ENCODE measurements at places on chromosomes 3 and 15. TPM values are rescaled to one million over a fixed set of nuclear protein-coding genes. Genes with fewer than 3 reads are reported as not detected.

P3H2 gene
- total RNA-seq, result 11.1 TPM

FSD2 gene
- not detected for total RNA-seq

DNAH12 gene
- total RNA-seq, result under 0.01 TPM

OSTN gene
- 0.57 TPM for total RNA-seq

SLC51A gene
- not detected for total RNA-seq

NR2E3 gene
- total RNA-seq, result 0.14 TPM

DAZL gene
- total RNA-seq, result not detected

WDR72 gene
- not detected for total RNA-seq

HTR3E gene
- total RNA-seq, result not detected

All from smooth muscle cell of bladder (primary cell).